ENCODE measurements at places on chromosomes 1 and 21.
A peak's percentile ranks its signal among the peaks of the same experiment; 100 is the strongest.

- DNase-seq, result no peak
Measured at GRCh38 chr1:21868941-21869454, 56.9 kb downstream of the LDLRAD2 start.

DNA sequence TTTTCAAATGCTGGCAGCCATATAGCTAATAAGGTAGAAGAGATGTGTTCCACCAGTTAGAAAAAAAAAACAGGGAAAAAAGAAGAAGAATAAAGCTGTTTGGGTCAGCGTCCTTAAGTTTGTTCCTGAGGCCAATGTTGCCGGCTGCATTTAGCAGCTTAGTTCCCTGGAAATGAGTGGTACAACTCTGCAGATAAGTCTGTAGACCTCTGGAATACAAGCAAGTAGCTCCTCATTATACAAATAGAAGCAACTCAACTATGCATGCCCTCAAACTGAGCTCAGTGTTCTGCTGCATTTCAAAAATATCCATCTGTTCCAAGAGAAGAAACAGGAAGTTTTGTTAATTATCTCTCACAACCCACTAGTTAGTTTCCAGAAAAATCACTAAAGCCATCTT, 181.2 kb upstream of the PKN2 start:
- DNase-seq, result no peak

GRCh38 chr1:168561989-168562388, 14.4 kb upstream of the XCL1 start:
- DNase-seq, result no peak

GRCh38 chr21:15210235-15210678, 145.5 kb upstream of the NRIP1 start:
- DNase-seq, result no peak

DNA sequence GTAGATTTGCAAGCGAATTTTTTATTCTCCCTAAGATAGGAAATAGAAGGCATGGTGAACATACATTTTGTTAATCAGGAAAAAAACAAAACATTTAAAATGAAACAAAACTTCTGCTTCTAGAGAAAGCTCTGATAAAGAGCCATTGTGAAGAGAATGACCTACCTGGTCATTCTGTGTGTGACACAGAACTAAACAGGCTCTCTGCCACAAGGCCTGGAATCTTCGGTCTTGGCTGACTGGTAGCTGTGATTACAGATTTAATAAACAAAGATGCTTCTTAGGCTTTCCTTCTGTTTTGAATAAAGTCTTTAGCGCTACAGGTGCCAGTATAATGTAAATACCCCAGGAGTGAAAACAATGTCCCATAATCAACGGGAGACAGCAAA, 22.1 kb downstream of the SLC35D1 start:
- no peak for DNase-seq

DNA sequence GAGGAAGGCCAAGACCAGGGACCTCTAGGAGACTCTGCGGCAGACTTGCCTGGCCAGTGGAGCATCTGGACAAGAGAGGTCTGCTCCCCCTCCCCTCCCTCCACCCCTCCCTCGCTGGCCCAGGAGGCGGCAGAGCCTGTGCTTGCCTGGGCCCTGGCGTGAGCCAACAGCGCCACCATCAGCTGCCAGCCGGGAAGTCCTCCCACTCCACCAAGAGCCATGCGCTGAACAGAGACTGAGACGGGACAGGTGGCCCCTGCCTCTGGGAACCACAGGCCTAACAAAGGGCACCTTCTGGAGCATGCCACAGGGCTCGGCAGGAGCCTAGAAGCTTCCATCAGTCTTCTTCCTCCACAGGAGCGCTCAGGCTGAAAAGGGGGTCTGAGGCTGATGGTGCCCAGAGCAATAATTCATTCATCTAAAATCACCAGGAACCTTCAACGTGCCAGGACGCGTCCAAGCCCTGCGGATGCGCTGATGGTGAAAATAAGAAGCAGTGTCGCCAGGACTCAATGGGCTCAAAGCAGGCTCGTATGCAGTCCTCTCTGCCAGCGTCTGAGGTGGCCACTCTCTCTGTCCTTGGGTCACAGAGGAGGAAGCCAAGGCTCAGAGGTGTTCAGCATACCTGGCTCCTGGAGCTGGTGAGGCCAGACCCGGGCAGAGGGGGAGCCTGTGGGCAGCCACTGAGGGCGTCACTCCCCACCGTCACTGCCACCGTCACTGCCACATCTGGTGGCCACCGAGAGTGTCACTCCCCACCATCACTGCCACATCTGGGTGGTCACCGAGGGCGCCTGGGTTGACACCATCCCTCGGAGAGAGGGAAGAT, 161.2 kb downstream of the NPHP4 start:
- DNase-seq, result no peak

DNA sequence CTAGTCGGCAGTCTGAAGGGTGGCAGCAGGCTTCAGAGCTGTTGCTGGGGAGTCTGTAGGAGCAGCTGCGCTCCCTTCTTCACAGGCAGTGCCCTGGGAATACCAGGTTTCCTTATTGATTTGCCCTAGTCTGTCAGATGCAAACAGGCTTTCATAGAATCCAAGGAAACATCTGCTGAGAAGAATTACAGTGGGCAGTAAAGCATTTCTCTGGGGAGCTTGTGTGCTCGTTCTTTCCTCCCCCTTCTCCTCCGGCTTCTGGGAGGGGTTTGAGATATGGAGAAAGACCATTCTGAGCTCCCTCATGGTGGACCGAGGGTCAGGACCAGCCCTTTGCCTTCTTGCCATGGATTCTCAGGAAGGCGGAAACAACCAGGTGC, 25.4 kb upstream of the PARP1 start:
- no peak for DNase-seq

DNA sequence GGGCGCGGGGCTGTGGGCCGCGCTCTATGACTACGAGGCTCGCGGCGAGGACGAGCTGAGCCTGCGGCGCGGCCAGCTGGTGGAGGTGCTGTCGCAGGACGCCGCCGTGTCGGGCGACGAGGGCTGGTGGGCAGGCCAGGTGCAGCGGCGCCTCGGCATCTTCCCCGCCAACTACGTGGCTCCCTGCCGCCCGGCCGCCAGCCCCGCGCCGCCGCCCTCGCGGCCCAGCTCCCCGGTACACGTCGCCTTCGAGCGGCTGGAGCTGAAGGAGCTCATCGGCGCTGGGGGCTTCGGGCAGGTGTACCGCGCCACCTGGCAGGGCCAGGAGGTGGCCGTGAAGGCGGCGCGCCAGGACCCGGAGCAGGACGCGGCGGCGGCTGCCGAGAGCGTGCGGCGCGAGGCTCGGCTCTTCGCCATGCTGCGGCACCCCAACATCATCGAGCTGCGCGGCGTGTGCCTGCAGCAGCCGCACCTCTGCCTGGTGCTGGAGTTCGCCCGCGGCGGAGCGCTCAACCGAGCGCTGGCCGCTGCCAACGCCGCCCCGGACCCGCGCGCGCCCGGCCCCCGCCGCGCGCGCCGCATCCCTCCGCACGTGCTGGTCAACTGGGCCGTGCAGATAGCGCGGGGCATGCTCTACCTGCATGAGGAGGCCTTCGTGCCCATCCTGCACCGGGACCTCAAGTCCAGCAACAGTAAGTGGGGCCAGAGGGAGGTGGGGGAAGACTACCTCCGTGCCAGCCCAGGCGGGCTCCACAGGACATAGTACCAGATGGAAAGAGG, 808 bp downstream of the MAP3K21 start:
- DNase-seq, result no peak

DNA sequence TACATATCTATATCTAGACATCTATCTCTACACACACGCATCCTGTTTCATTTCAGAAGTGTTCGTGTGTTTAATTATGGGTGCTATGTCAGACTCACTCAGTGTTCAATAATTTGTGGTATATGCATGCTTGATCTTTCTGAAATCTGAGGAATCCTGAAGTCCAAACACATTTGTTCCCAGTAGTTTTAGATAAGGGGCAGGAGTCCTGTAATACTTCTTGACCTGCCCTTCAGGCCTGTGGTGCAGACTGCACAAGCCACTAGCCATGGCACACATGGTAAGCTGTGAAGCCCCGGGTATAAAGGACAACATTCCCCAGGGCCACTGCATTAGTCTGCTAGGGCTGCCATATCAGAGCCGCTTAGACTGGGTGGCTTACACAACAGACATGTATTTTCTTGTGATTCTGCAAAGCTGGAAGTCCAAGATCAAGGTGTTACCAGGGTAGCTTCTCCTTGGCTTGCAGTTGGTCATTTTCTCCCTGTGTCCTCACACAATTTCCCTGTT, 267.2 kb downstream of the RHOU start:
- no peak for DNase-seq

DNA sequence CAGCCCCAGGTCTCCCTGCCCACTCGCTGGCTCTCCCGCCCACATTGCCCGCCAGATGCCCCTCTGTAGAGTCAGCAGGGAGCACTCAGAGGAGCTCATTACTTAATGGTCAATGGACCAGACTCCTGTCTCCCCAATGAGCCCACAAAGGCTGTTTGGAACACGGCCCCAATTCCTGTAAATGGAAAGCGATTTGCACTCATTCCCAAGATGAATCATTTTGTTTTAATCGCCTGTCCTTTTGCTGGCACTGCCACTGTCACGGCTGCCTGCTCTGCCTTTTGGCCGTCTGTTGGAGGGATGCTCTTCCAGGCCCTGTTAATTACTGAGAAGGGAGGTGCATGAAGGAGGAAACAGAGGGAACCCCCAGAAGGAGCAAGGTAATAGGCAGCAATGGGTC, 44.8 kb upstream of the ATP2B4 start:
- DNase-seq, result peak; percentile 88

- no peak for DNase-seq
Measured at GRCh38 chr21:34771512-34772028, 102.8 kb downstream of the CLIC6 start.

GRCh38 chr1:109252167-109252892, 3.0 kb downstream of the CELSR2 start:
- DNase-seq, result no peak

DNA sequence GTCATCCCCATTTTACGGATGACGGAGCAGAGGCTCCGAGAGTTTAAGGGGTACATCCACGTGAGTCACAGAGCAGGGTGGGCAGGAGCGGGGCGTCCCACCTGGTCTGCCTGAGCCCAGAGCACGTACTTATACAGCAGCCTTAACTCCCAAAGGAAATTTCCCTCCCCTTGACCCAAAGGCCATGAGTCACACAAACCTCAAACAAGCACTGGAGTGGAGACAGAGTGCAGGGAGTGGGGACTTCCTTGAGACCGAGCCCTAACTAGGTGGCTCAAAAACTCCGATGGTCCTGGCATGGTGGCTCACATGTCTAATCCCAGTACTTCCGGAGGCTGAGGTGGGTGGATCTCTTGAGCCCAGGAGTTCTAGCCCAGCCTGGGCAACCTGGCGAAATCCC, 141.6 kb upstream of the KLHDC7A start:
- no peak for DNase-seq

DNA sequence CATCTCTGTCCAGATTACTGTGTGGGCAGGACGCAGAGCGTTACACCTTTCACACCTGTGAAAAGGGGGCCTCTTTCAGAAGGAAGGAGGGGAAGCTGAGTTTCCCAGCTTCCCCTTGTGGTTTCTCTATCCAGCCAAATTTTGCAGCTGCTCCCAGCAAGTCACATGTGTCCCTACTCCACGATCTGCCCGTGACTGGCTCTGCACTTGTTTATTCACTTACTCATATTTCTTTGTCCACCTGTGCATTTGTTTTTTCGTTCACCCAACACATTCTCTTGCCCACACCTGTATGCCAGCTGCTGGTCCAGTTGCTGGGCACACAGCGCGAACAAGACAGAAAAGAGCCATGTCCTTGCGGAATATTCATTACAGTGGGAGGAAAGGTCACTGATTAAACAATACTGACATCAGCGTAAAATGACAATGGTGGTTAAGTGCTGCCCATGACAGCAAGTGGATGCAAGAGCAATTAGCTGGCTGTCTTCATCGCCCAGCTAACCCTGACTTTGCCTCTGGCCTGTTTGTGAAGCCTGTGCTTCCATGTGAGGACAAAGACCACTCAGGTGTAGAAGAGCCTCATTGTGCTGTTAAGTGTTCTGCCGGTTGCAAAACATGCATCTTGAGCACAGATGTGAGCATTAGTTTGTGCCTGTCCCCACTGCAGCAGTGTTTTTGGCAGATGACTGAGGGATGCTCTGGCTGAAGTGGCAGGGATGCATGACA, 28.6 kb upstream of the NEK2 start:
- DNase-seq, result no peak

DNA sequence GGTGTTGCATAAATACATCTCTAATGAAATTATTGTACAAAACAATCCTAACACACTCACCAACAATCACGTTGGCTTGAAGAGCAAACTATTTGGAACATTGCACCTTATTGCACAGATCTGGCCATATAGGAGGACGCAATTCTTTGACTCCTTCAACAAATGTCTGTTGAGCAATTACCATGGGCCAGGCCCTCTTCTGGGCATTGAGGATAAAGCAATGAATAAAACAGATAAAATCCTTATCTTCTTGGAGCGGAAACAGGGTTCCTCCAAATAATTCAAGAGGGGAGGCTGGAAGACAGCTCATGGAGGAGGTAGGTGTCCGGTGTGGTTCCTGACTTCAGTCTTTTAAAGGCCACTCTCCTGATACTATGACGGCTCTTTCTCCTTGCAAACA, 43.3 kb downstream of the PAX7 start:
- DNase-seq, result no peak

- no peak for DNase-seq
Measured at GRCh38 chr1:240582953-240583352, 29.0 kb downstream of the GREM2 start.

DNA sequence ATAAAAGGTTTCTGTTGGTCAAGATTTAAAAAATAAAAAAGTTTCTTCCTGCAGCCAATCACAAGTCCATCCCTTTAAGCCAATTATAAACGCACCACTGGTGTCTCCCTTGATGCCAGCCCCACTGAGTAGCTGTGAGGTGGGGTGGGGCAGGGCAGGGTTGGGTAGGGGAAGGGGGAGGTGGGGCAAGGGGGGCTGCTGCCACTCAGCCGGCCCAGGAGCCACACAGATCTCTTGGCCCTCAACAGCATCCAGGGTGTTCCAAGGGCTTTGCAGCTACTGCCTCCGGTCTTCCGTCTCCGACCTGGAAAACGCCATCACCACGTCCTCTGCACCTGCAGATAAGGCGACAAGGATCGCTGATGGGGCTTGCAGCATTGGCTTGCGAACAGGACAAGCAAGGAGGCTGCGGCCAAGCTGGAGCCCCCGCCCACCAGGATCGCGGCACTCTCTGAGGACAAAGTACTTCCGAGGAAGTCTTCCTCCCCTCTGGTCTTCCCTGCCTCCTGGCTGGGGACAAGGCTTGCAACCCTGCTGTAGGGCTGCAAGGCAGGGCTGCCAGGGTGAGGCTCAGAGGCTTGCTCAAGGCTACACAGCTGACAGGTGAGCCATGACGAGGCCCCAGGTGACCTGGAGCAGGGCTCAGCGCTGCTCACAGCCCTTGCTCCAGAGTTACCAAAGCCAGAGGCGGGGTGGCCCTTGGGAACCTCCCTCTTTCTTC, 26.8 kb upstream of the CLSTN1 start:
- DNase-seq, result no peak

GRCh38 chr21:38810034-38810825, 4.5 kb downstream of the ETS2 start:
- DNase-seq, result no peak

DNA sequence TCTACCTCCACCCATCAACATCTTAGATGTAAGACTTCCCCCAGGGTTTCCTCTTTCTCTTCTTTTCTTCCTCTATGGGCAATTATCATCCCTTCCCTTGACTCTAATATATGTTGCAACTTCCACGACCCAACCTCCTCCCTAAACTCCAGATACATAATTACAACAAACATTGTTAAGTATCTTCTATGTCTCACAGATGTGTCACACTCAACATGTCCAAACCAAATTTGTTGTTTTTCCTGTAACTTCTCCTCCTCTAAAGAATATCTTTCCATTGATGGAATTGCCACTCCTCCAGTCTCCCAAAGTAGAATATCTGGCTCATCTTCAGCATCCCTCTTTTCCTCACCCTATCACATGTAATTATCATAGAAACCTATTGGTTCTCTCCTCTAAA, 314.2 kb downstream of the RWDD3 start:
- DNase-seq, result no peak

- DNase-seq, result peak; percentile 78
Measured at GRCh38 chr1:161706113-161706481, 932 bp upstream of the FCRLA start.
